NCI-H1105 (cell line): ENCODE measurements at places on chromosomes 7 and 10.

DNA sequence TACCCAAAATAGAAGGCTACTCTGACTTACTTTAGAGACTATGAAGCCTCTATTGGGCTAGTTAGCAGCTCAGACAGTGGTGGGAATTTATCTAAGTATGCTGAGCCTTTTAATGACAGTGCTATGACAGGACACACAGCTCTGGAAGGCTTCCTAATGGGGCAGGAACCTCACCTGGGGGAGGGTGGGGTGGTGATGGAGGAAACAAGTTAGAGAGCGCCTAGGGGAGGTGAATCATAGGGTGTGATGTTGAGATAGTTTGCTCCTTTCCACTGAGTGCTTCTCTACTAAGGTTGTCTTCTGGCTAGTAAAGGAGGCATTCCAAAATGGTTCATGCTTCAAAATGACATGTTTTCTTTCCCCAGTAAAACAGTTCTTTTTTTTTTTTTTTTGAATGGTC is 42.1 kb downstream of the PPP1R9A start:
- DNase-seq, result no peak

- no peak for DNase-seq
These were observed 3.1 kb downstream of the FLNC start for GRCh38 chr7:128833148-128833945.

GRCh38 chr7:103391150-103391549 is 43.7 kb downstream of the PSMC2 start:
- no peak for DNase-seq

DNA sequence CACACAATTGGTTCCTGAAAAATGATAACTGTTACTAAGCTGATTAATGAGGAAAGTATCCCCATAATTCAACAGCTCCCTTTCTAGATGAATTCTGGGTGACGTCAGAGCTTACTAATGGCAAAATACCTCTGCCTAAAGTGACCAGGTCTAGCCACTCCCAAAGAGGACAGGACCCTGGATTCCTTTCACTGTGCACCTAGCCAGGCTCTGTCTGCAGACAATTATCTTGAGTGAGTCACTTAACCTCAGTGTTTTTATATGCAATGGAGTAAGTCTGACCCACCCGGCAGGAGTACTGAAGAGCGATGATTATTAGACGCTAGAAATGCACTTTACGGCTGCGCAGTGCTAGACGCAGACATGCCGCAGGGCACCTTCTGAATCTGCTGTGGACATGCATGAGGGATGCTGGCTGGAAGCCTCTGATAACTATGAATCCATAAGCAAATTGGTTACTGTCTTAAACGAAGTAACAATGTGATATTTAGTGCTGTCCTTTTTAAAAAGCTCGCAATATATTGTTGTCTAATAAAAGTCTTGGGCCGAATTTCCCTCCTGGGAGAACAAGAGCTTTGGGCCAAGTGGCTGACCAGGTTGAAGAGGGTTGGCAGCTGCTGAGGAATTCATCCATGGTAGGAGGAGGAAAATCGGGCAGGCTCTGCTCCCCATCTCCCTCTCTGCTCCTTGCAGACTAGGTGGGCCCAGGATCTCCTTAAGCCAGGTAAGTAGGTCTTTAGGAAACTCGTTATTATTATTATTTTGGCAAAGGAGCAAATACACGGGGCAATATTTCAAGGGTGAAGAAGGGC is 4.6 kb upstream of the INPP5A start:
- no peak for DNase-seq

DNA sequence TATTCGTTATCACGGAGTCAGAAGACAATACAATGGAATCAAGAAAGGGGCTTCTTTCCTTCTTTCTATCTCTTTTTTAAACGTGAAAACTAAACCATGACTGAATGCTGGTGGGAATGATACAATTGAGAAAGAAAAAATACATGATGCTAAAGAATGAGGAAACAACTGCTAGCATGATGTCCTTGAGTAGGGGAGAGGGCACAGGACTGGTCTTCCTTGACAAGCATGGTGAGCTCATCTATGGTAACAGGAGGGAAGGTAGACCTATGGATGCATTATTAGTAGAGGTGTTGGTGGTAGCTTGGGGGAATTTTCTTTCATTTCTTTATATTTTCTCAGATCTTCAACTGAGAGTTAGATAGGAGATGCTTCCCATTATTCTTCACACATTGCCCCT is 88.9 kb upstream of the COL1A2 start:
- no peak for DNase-seq

- DNase-seq, result no peak
These were observed 56.3 kb upstream of the BMPER start for GRCh38 chr7:33849004-33849403.

GRCh38 chr10:62462461-62462860 is 88.3 kb downstream of the ZNF365 start:
- no peak for DNase-seq

DNA sequence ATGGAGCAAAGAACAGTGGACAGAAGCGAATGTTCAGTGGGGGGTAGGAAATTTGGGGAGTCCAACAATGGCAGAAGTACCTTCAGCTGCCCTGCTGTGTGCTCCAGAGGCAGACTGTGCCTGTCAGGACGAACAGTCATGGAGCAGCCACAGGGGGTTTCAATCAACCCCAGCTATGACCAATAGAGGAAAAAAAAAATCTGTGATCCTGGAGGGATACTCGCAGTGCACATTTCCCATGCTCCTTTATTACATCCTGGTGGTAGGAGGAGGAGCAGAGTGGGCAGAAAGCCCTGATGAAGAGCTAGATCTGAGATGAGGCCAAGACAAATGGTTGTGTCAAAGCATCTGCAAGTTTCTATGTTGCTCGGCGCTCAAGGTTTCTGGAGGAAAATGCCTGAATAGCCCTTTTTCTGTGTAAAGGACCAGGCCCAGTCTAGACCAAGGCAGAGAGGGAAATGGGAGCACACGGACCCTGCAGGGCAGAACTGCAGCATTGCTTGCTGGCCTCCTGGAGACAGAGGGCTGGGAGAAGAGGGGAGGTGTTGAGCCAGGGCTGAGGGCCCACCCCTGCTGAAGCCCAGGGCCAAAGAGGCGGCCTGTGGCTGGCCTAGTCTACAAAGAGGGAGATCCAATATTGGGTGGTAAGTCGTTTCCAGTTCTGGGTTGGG is 201.5 kb downstream of the GRID1 start:
- no peak for DNase-seq

- DNase-seq, result no peak
These were observed 74.0 kb upstream of the TRIL start for GRCh38 chr7:29032146-29032545.

DNA sequence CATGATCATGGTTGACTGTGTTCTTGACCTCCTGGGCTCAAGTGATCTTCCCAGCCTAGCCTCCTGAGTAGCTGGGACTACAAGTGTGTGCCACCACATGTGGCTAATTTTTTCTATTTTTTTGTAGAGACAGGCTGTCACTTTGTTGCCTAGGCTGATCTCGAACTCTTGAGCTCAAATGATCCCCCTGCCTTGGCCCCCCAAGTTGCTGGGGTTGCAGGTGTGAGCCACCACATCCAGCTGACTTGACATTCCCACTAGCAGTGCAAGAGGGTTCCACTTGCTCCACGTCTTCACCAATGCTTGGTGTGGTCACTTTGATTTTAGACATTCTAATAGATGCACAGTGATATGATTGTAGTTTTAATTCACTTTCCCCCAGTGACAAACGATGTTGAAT is 25.1 kb downstream of the CYP26A1 start:
- no peak for DNase-seq

- no peak for DNase-seq
These were observed 273.3 kb downstream of the FZD1 start for GRCh38 chr7:91537260-91538152.

DNA sequence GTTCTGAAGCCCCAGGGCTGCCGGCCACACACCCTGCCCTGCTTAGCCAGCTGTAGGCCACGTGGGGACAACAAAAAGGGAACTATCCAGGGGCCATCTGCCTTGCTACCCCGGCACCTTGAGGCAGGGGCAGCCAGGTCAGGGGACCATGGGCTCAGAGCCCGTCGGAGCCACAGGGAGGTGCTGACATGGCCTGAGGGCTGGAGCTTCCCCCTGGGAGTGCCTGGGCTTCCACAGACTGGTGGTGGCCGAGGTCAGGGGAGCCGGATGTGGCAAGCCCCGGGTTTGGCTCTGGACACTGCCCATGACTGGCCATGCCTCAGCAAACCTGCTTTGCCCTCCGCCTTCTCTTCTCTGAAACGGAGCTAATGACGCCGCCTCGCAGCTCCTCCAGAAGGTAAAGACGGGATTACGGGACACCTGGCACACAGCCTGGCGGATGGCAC is 178.5 kb downstream of the EBF3 start:
- no peak for DNase-seq

- no peak for DNase-seq
These were observed 110.7 kb upstream of the SEMA3C start for GRCh38 chr7:81029511-81029910.

GRCh38 chr7:130024390-130024789 is 26.8 kb downstream of the ZC3HC1 start:
- DNase-seq, result no peak

DNA sequence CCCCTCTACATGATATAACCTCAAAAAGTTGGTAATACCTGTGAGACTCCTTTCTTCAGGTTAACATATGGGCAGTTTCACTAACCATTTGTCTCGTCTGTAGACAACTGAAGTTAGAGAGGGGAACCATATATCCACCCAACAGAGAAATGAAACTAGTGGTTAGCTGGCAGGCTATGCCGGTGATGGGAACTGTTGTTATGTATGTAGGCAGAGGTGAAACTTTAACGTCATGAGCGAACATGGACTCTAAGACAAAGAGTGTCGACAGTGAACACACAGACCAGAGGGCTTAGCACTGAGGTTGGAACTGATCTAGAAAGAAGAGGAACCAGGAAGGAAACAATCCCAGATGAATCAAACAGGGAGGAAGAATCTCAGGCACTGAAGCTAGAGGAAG is 112.4 kb downstream of the ELMO1 start:
- no peak for DNase-seq

DNA sequence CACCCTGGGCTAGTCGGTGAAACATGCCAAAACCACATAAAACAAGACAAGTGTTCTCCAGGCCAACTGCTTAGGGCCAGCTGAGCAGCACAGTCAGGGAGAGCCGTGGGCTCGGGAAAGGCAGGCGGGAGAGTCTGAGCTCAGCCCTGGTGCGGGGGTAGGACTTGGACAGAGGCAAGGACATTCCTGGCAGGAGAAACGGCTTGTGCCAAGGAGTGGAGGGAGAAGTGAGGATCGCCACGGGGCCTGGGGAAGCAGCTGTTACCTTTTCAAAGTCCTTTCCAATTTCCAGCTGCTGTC is 4.2 kb downstream of the ELN start:
- no peak for DNase-seq

DNA sequence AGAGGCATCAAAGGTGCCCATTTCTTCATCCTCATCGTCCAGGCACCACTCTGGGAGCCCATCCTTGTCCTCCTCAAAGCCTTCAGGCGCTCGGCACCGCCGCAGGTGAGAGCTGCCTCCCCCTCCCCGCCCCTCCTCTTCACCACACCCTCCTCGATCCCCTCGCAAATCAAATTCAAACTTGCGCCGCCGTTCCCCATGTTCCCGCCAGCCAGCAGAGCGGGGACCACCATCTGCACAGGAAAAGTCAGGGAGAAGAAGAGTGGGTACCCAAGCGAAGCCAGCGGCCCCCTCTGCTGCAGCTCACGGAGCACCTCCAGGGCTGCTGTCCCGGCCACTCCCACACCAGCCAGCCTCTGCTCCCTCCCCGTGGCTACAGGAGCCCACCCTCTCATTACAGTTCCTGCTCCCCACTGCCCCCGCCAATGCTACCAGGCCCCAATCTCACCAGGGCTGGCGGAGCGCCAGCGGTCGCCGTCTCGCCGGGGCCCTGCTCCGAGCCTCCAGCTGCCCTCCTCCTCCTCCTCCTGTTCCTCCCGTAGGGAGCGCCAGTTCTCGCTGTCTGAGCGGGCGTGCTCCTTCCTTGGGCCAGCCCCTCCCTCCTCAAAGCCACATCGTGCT is 7.7 kb downstream of the GIGYF1 start:
- no peak for DNase-seq

DNA sequence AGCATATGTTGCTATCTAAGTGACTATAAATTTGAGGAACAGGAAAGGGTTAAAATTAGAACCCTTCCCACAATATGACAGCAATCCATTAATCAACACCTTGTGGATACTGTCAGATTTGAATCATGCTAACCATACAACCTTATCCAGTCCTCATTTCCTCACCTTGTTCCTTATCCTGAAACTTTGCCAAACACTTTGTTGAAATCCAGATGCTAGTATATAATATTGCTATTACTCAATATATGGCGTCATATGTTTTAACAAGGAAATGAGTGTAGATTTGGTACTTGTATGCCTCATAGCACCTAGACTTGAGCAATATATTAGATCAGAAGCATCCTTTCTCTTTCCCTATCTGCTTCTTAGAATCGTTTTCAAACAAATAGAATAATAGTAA is 66.3 kb upstream of the SLC25A13 start:
- DNase-seq, result no peak

DNA sequence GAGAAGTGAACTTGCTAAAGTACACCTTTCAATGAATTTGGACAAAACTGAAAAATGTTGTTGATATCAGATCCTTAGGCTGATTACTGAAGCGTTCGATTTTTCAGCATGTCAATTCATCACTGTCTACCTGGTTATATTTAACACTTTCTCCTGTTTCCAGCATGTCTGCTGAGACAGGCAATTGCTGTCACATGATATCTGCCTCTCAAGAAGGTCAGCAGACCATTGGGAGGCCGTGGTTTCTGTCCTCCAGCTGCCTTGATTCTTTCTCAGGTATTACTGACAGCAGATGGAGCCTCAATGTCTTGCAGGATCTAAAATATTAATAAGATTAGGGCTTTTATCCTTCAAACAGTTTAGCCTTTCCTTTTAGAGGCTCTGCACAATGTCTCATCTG is 127.5 kb downstream of the SNX10 start:
- no peak for DNase-seq

DNA sequence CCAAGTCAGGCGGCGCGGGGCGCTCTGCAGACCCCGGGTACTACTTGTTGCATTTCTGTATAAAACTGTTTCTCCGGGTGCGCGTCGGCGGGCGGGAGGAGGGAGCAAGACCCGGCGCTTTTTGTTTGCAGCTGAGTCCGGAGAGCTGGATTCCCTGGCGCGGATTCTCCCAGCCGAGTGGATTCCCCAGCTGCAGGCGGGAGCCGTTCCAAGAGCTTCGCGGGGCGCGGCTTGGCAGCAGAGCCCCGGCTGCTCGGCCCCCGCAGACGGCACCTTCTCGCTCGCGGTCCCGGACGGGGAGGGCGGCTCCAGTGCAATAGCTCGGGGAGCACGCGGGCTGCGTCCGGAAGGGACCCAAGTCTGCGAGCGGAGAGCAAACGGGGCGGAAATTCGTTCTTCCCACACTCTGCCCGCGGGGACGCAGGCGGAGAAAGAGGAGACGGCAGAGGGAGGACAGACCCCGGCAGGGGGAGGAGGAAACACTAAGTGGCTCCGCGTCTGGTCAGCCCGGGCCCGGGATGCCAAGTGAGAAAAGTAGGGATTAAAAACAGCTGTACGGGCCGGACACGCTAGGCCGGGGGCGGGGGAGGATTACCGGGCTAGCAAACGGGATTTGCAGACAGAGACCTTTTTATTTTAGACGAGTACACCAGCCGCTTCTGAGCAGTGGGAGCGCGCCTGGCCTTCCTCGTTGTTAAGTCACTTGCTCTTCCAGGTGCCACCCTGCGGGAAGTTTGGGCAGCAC is at the start of gene TRIL:
Gene TRIL (minus strand): TSS at position 96 of the 745 bp plus-strand sequence. CDS start 284 bp downstream, outside the sequence.
- DNase-seq, result no peak

GRCh38 chr10:121065330-121065729 is 214.2 kb downstream of the WDR11 start:
- DNase-seq, result no peak
